ENCODE measurements at places on chromosomes 6 and 20. TPM values are rescaled to one million over a fixed set of nuclear protein-coding genes. Genes with fewer than 3 reads are reported as not detected.

The CST2 gene
- not detected for total RNA-seq

The ABHD16B gene
- total RNA-seq: not detected

The PYGB gene
- total RNA-seq: 92.2 TPM

The PSMB8 gene
- total RNA-seq: 69.7 TPM

The NOX3 gene
- not detected for total RNA-seq

The WASF1 gene
- total RNA-seq: 14.2 TPM

The FHL5 gene
- not detected for total RNA-seq

The TFAP2D gene
- total RNA-seq: not detected

The LY6G6C gene
- not detected for total RNA-seq

The PTCRA gene
- not detected for total RNA-seq

The KCNK15 gene
- 133 TPM for total RNA-seq

The DEFB112 gene
- total RNA-seq: not detected

The NTSR1 gene
- 0.49 TPM for total RNA-seq

The ESR1 gene
- 4.1 TPM for total RNA-seq

The NXT1 gene
- 19.7 TPM for total RNA-seq

The OPRM1 gene
- not detected for total RNA-seq

The ACSS1 gene
- 11.7 TPM for total RNA-seq

The CYP21A2 gene
- not detected for total RNA-seq

The TRAPPC3L gene
- not detected for total RNA-seq

The SLC24A3 gene
- total RNA-seq: 0.49 TPM

The PRND gene
- under 0.01 TPM for total RNA-seq

The VGLL2 gene
- not detected for total RNA-seq

The KHDRBS2 gene
- total RNA-seq: not detected

The DZANK1 gene
- total RNA-seq: 1.1 TPM

The HLA-DRB1 gene
- total RNA-seq: 0.12 TPM

The APOM gene
- 1.2 TPM for total RNA-seq

The NKAPL gene
- 0.73 TPM for total RNA-seq
